ENCODE measurements at places on chromosomes 12 and 14.
A peak's percentile ranks its signal among the peaks of the same experiment; 100 is the strongest.

DNA sequence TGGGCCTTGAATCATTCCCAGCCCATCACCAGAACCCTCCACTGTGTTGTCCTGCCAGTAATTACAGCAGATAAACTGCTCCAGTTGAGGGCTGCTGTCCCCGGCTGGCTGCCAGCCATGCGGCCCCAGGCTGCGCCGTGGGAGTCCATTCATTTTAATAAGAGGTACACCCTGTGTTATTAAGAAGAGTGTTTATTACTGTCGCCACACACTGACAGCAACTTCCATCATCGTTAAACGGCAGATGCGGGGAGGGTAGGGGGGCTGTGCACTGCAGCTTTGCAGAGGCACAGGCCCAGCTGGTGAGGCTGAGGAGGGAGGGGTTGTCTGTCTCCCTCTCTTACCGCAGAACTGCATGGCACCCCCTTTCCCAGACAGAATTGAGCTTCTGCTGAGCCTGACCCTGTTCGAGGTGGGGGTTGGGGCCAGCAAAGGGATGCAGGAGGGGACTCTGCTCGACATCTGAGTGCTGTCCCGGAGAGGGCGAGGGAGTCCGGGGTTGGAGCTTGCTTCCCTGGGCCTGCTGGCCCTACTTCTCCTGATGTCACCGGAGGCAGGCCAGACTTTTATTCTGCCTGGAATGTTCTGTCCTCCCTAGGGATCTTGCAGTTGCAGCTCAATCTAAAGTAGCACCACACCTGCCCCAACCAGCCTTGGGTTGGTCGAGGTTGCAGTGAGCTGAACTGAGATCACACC lies 33.8 kb upstream of the GPATCH2L start:
- DNase-seq, result no peak

DNA sequence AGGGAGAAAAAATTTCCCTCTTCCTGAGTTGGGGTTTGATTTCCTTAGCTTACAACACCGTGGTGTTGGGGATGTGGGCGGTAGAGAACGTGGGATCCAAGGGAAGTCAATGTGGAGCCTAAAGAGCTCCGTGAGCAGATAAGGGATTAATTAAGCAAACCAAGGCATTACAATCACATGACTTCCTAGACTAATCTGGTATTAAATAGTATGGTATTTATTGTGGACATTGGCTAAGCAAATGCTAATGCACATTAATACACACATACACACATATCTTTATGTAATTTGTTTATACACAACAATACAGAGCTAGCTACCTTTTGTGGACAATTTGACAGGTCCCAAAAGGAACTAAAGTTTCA lies 791 bp upstream of the RNF41 start:
- DNase-seq, result no peak

DNA sequence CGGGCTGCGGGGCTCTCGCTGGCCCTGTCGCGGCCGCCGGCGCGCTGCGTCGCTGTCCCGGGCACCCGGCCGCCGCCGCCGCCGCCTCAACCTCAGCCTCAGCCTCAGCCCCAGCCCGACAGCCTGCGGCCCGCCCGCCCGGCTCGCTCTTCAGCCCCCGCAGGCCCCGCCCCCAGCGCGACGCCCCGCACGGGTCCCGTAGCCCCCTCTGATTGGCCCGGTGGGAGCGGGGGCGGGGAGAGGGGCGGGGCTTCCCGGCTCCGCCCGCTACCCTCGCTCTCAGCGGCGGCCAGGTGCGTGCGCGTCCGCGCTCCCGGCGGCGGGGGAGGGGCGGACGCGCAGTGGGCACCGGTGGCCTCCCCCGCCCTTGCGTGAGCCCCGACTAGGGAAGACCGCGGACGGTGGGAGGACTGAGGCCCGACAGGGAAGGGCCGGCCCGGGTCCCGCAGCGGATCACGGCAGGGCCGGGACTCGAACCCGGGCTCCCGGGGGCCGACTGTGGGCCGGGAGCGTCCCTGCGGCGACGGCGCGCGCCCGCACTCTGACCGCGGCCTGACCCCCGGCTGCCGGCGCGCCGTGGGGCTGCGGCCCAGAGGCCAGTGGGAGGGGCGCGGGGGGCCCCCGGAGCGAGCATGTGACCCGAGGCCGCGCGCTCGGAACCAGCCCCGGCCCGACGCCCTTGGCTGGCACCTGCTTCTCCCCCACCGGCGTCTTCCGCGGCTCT lies at the start of gene PPP1R13B:
Gene PPP1R13B, minus strand, starts transcription at position 125 of the 724 bp plus-strand sequence. CDS start 268 bp downstream, outside the sequence.
- peak; percentile 73 for DNase-seq

GRCh38 chr12:121167232-121167820 lies 34.6 kb downstream of the P2RX7 start:
- no peak for DNase-seq

DNA sequence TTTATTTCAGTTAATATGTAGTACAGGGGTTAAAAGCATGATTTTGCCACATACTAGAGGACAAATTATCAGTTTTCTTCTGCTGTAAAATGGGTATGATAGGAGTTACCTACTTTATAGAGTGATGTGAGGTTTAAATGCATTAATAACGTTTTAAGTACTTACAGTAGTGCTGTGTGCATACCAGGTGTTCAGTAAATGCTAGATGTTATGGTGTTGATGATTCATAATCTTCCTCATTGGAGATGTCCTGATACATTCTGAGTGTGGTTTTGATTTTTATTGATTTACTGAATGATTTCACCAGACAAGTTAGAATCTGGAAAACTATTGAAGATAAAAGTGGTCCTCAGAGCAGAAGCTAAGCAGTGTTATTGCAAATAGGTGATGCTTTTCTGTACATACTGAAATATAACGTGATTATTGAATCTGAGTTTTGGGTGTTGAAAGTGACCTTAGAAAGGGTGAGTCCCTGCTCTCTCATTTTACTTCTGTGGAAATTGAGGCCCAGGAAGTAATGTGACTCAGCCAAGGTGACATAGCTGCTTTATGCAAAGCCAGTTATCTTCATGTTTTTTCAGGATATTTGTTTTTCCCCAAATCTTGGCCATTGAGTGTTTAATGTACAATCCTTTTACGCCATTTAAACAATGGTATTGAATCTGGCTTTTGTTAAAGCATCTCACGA lies 54.7 kb downstream of the VRK1 start:
- DNase-seq, result no peak
